Cortex of kidney (tissue), 1 donor: ENCODE measurements at places on chromosomes 12 and 14.

- DNase-seq, result no peak
Measured at GRCh38 chr14:39860596-39861228, 428.5 kb upstream of the FBXO33 start.

- no peak for DNase-seq
Measured at GRCh38 chr12:132025526-132025925, 75.8 kb downstream of the EP400 start.

DNA sequence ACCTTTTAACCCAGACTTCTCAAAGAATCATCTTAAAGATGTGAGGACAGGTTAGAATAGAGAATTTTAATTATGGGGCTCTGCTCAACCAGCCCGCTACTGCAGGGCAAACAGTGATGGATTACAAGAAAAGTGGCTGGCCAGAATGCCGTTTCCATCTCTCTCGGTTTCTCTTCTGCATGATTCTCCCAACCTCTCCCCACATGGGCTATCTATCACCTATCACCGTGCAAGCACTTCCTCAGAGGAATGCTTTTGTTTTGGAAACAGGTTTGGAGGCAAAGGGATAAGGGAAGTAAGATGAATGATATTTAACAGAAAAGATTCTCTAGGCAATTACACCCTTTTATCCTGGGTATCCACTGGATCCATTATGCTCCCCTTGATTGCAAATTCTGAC is 37.4 kb upstream of the PHC1 start:
- no peak for DNase-seq

DNA sequence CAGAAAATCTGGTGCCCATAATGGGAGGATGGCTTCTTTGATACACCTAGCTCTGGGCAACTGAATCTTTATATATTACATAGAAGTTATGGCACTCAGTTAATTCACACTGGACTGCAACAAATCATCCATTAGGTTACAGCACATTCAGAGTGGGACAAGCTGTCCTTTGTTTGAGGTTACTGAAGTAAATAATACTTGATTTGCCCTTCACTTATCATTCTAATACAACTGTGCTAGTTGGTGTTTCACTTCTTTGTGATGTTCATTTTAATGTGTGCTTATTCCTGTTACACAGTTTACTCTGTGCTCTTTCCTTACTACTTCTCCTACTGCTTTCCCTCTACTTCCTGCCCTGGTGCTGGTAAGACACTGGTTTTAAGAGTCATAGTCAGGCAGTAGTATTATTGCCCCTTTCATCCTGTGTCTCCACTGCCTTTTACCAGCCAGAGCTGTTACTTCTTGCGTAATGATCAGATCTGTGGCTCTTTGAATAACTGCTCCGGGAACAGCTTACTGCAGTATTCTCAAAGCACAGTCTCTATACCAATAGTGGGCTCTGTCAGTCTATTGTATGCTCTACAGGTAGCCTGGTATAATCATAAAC is 36.4 kb upstream of the GXYLT1 start:
- no peak for DNase-seq

DNA sequence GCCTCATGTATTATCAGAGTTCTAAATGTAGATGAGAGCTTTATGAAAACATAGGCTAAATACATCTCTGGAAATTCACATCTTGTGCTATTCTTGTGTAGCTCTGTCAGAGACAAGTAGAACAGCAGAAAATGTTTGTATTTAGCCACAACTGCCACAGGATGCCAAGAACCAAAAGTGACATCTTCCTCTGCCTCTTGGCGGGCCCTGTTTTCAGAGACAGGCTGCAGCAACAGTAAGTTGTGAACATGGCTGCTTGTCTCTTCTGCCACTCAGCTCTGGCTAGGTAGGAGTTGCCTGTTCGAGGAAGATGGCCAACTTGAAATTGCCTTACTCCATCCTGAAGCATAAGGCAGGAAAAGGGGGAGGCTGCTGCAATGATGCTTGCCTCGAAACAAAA is 30.4 kb downstream of the SETD3 start:
- DNase-seq, result no peak

- DNase-seq, result no peak
Measured at GRCh38 chr14:69351385-69351784, 46.7 kb downstream of the ERH start.

DNA sequence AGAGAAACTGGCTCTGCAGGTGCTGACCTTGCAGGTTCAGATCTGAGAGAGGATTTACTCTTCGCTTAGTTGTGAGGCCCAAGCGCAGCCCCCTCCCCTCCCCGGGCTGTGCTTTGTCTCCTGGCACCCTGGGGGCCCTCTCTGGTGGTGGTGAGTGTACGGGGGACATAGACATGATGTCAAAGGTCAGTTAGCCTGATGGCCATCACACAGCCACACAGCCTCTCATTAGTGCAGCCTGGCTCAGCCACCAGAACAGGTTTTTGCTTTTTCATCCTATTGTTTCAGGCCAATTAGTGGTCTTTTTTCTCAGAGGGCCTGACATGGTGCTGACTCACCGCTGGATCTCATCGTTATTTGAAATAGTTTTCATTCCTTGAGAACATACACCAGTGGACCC is 437.9 kb downstream of the AACS start:
- DNase-seq, result no peak

GRCh38 chr12:100871195-100871734 is 76.7 kb downstream of the ANO4 start:
- DNase-seq, result no peak

DNA sequence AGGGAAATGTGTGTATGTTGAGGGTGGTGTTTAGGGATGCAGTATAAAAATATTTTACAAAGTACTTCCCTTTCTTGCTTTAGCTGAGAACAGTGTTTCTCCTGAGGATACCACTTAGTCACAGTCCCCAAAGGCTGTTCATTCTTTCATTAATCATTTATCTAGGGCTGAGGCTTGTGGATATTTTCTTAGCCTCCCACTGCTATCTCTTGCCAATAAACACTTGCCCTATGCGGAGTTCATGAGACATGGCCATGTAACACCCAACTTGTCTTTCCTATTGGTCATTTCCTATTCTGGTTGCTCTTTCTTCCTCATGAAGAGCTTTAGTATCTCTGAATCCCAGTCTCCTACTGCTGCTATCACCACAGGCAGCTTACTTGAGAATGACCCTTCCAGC is 75.1 kb downstream of the ETNK1 start:
- DNase-seq, result no peak

GRCh38 chr12:113200021-113200797 is 14.7 kb downstream of the RITA1 start:
- no peak for DNase-seq

GRCh38 chr14:80977221-80977620 is 21.8 kb downstream of the TSHR start:
- DNase-seq, result no peak

- no peak for DNase-seq
Measured at GRCh38 chr14:77124345-77125280, 17.0 kb downstream of the ZDHHC22 start.
